ENCODE measurements at places on chromosomes 11 and 22.
A peak's percentile ranks its signal among the peaks of the same experiment; 100 is the strongest.

DNA sequence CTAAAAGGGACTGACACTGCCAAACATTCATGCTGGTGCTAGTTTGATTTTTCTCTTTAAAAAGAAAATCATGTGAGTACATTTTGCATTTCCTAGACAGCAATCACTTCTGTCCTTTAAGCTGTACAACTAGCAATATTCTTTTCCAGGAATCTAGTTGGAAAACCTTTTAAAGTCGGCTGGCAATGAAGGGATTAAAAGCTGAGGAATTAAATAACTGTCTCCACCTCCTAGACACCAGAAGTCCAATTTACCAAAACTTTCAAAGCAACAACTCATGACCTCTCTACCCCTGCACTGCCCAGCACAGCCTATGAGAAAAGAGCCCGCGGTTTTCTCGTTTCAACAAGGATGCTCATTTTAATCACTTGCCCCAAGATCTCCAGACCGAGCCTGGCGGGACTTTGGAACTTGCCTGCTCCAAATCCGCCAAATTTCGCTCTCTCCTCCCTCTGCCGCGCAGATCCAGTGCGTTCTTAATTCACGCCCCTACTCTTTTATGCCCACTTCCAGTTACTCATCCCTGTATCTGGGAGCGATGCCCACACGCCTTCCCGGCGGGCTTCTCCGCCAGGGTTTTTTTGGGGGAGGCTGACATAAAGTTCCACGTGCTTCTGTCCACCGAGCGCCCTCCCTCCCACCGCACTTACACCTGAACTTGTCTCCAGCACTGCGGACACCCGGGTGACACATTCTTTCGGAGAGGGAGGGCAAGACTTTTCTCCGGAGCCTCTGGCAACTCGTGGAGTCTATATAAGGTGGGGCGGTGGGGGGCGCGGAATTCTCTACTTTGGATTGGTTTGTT, 2.5 kb downstream of the MPPED2 start:
- no peak for DNase-seq

DNA sequence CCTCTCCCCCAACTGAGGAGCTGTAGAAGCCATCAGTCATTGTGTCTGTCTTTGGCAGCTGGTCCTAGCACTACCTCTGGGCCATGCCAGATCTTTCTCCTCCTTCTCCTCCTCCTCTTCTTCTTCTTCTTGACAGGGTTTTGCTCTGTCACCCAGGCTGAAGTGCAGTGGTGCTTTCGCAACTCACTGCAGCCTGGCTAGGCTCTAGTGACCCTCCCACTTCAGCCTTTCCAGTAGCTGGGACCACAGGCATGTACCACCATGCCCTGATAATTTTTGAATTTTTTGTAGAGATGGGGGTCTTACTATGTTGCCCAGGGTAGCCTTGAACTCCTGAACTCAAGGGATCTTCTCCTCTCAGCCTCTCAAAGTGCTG, 50.1 kb upstream of the SHANK2 start:
- DNase-seq = no peak

DNA sequence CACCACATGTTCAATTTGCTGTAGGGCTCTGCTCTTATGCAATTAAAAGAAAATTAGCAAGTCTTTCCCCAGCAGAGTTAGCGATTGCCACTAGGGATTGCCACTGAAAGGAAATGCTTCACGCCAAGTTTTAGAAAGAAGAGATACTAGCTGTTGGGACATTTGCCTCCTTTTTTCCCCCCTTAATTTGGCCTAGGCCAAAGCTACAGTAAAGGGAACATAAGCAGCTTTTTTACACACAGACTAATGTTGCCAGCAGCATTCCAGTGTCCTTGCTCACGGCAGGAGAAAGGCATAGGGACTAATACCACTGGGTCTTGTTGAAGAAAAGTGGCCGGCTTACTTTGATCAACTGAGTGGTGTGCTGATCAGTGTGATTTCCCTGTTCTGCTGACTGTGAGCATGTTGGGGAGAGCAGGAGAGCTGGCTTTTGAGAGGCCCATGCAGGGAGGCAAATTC, 71.2 kb downstream of the PHF21A start:
- no peak for DNase-seq

DNA sequence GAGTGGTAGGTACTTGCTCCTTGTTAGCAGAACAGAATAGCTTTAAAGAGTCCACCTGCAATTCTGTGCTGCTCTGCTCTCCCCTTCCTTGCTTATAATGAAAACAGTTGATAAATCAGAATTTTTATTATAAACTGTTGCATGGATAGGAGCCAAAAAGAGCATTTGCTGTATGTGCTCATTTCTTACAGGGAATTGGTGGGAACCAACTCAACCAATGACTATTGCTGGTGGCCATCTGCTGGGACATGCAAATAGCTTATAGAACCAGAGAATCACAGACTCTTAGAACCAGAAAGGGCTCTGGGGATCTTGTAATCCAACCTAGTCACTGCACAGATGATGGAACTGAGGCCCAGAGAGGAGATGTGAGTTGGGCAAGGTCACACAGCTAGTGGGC, 43.1 kb upstream of the NECTIN1 start:
- DNase-seq = no peak

GRCh38 chr22:31106001-31106571, 1.3 kb downstream of the SELENOM start:
- DNase-seq = no peak

GRCh38 chr11:63866211-63866610, 27.3 kb downstream of the MARK2 start:
- peak; percentile 87 for DNase-seq

DNA sequence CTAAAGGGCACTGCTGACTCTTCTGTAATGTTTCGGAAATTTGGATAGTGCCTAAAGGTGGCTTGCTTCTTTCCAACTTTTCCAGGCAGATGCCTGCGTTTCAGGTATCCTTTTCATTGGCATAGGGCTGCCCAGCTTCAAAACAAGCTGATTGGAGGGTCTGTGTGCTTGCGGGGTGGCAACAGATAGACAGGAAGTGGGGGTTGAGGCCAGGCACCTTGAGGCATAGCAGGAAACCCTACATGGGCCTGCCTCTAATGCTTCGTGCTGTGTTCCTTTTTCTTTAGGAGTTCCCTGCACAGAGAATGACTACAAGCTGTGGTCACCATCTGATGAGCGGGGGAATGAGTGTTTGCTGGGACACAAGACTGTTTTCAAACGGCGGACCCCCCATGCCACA, 92.2 kb upstream of the SORL1-AS1 start:
- no peak for DNase-seq

GRCh38 chr22:36163497-36163896, 2.9 kb upstream of the APOL3 start:
- DNase-seq = no peak

DNA sequence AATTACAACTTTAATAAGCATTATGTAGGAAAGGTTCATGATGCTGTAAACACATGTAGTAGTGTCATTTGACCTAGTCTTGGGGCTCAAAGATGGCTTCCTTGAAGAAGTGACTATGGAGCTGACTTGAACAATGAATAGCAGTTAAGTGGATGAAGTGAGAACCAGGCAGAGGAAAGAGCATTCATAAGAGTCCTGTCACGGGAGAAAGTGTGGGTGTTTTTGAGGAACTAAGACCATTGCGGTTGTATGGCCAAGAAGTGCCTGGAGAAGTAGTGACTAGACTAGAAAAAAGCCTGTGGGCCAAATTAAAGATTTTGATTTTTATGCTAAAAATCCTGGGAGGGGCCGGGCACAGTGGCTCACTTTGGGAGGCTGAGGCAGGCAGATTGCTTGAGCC, 7.2 kb upstream of the IL18BP start:
- DNase-seq = no peak

GRCh38 chr11:18768472-18768901, 23.1 kb downstream of the PTPN5 start:
- DNase-seq = no peak

DNA sequence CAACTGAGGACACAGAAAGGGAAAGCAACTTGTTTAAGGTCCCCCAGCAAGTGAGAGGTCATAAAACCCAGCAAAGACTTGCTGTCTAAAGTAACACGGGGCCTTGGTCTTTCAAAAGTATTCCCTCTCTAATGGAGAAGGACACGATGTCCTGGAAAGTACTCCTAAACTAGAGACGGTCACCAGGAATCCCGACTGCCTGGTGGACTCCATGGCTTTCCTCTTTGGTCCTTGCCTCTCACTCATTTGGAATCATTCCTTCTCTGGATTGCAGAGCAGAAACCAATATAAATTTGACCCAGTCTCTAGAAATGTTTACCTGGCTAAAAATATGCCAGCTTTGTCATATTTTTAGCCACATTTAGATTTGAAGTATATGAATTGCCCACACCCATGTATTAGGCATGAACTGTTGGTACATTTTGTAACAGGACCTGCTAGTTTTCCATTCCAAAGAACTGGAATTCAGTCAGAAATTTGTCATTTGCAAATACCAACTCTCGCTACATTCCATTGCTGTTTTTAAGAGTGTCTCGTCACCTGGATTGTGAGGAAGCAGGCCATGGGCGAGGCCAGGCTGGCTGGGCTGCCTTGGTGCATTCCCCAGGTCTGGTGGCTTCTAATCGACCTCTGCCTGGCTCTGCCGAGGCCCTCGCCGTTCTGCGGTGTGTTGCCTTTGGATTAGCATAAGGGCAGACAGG, 12.9 kb downstream of the NAV2 start:
- DNase-seq = no peak

GRCh38 chr11:111585371-111585770, 16.9 kb upstream of the SIK2 start:
- DNase-seq = no peak

GRCh38 chr11:100308202-100308601, 378.9 kb upstream of the ARHGAP42 start:
- DNase-seq = no peak

DNA sequence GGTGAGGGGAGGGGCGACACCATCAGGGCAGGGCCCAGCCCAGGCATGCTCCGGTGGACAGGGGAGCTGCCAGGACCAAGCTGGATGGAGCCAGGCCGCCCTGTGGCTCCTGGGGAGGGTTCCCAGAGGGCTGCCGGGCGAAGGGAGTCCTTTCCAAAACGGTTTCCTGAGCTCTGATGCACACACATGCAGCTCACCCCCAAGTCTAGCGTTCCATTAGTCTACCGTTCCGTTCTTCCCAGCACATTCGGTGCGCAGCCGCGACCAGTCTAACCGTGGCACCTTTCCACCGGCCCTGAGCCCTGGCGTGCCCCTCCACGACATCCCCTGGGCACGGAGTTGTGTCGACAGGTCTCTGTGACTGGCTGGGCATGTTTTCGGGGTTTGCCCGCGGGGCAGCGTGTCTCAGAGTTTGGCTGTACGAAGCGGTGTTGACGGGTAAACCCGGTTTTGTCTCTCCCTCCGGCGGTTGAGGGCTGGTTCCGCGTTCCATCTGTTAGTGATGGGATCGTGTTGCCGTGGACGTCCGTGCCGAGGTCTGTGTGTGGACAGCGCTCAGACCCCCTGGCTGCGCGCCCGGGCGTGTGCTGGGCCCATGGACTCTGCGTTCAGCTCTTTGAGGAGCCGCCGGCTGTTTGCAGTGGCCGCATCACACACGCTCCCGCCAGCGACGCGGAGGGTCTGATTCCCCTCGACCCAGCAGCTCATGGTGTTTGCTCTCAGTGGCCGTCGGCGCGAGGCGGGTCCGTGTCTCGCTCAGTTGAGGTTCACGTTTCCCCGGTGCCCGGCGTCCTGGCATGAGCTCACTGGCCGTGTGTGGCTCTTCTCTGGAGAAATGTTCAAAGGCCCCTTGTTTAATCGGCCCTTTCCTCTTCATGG, 121.2 kb downstream of the IGLL1 start:
- no peak for DNase-seq

GRCh38 chr22:46063846-46064227, 86.5 kb upstream of the PPARA start:
- DNase-seq = no peak

DNA sequence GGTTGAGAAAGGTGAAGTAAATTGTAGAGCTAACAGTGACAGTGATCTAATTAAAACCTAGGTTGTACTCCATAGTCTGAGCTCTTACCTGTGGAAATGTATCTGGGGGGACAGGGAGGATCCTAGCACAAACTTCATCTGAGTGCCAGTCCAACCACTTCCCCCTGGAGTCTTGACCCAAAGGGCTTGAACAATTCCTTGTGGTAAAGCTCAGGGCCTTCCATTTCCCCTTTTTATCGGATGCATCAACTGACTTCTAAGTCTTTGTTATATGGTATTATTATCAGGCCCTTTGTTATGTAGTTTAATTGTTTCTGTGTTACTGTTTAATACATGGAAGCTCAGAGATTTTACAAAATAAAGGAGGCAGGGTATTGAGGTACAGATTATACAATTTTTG, 140.2 kb upstream of the SESN3 start:
- DNase-seq = no peak

GRCh38 chr22:22834783-22835182, 52.8 kb upstream of the IGLL5 start:
- no peak for DNase-seq

DNA sequence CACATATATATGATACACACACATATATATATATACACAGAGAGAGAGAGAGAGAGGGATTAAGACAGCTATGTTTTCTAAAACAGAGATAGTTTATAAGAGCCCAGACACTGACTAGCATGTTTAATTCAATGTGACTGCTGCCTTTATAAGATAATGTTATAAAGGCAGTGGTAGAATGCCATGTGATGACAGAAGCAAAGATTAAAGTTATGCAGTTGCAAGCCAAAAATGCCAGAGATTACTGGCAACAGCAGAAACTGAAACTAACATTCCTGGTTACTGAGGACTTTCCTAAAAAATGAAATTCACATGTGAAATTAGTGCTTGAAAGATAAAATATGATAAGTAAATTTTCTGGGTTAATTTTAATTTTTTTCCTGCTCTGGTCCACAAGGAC, 1888.9 kb downstream of the LRRC4C start:
- DNase-seq = no peak

DNA sequence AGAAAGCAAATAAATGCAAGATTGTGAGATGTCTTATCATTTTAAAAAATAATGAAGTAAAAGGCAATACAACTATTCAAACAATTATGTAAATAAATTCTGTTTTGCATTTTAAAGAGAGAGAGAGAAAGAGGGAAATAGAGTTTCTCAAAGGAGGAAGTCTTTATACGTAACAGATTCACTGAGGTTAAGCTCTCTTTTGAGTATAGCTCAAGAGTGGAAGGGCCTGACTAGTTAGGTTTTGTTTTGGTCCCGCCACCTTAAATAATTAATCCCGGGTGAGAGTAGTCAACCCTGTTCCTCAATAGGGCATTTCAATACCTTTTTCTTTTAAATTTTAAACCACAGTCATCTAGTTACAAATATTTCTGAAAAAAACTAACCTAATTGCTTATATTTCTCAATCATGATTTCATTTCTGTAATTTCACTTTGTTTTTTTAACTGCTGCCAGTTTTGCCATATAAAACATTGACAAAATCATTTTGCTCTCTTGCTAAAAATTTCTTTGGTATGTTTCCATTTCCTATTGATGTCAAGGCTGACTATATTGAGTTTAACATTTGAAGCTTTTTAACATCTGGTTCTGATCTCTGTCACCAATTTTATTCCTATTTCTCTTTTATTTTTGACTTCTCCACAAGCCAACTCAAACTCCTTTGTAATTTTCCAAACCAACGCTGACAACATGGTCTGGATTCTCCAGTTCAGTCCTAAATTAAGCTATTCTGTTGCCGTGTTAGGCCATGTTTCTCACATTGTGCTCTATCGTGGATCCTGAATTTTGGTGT, 10.3 kb downstream of the OR10D3 start:
- no peak for DNase-seq

GRCh38 chr11:1778141-1778911, 14.6 kb upstream of the CTSD start:
- DNase-seq = no peak

- DNase-seq = no peak
Observed at GRCh38 chr11:24457985-24458384, 38.9 kb upstream of the LUZP2 start.
